Hematopoietic multipotent progenitor cell treated with erythropoietin and hydrocortisone succinate and interleukin-3 and kit ligand, for 8 days (in vitro differentiated cells): ENCODE measurements at places on chromosomes 11 and 22.

- peak; percentile 8 for DNase-seq
Measured at GRCh38 chr22:44181033-44181911, 547 bp downstream of the PARVG start.

GRCh38 chr22:19483481-19484244 lies 3.9 kb downstream of the CDC45 start:
- no peak for DNase-seq

DNA sequence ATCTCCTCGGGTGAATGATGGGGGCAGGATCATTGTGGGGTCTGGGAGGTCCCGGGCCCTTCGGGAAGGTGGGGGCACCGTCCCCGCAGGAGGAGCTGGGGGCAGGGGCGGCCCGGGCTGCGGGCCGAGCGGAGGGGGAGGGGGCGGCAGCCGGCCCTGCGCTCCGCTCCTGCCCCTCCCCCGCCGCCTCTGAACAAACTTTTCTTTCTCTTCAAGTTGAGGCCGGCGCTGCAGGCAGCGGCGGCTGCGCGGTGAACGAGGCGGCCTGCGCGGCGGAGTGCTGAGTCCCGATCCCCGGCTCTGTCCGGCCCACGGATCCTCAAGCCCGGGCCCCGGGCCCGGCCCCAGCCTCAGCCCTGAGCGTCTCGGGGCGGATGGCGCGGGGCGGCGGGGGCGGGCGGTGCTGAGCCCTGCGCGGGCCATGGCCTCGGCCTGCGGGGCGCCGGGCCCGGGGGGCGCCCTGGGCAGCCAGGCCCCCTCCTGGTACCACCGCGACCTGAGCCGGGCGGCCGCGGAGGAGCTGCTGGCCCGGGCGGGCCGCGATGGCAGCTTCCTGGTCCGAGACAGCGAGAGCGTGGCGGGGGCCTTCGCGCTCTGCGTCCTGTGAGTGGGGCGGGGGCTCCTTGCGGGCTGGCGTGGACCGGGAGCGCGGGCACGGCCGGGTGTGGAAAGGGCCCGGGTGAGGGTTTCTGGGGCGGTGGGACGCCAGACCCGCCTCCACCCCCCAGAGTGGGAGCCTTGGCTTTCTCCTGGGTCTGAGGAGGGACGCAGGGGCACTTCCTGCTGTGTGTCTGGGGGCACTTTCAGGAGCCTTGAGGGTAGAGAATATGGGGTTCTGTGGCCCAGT lies at the start of gene INPPL1:
Gene INPPL1 (plus strand): TSS at position 204 of the 847 bp plus-strand sequence. CDS start 218 bp downstream, at position 422.
- peak; percentile 24 for DNase-seq

DNA sequence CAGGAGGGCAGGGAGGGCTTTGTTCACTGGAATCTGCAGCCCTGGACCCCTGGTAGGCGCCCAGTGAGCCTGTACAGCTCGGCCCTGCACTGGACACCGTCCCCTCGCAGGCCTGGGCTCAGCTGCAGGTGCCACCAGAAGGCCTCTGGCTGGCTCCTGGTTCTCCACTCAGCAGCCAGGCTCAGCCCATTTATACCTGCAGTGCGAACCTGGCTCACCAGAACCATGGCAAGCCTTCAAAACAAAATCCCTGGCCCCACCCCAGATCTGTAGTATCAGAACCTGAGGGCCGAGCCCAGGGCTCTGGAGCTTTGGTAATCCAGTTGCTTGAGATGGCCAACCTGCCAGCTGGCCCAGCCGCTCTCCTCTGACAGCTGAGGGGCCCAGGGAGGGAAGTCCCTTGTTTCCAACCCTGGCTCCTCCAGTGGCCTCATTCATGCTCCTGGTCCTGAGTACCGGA lies 870 bp upstream of the FREY1 start:
- DNase-seq: no peak

DNA sequence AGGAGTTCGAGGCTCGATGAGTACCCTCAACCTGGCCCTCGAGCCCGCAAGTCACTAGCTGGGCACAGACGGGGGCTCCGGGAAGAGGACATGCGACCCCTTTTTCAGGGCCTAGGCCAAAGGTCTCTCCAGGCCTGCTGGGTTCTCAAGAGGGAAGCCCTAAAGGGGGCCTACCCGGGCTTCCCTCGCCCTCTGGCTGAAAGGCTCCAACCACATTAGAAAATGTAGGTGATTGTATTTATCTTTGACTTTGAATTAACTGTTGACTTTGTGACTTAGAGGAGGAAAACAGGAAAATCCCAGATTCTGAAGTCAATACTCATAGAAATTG lies 7.3 kb upstream of the PAX6 start:
- no peak for DNase-seq

DNA sequence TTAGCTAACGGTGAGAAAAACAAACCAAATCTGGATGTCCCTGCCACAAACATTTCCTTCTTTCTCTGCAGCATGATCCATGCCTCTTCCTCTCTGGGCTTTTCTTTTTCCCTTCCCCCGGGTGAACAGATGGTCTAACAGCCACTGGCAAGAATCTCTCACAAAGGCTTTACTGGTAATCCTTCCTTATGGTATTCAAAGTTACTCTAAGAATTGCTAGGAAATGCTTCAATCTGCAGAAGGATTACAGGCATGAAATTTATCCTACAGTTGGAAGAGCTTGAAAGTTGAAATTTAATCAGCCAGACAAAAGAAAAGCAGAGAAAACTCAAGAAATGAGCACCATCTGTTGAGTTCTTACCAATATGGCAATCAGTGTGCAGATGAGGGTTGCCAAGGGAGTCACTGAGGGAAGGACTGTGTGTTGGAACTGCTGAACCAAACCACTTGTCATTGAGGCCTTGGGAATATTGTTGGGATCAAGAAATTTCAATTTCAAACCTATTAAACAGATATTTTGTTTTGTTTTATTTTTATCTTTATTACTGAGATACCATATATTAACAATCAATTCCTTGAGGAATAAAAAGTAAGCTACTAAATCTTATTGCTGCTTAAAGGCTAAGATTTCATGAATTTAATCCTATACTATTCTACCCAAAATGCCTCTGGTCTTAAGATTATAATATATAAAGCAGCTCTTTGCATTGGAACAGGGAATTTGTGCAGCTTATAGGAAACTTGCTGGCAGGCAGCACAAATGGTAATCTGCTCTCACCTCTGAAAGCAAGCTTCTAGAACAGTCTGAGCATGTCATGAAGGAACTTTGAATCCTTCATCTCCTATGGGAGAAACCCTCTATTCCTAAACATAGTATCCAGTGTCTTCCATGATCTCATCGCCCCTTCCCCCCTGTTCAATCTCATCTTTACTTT lies 29.7 kb upstream of the NDUFC2 start:
- no peak for DNase-seq

- no peak for DNase-seq
Measured at GRCh38 chr22:34068001-34068400, 147.7 kb upstream of the LARGE1 start.

DNA sequence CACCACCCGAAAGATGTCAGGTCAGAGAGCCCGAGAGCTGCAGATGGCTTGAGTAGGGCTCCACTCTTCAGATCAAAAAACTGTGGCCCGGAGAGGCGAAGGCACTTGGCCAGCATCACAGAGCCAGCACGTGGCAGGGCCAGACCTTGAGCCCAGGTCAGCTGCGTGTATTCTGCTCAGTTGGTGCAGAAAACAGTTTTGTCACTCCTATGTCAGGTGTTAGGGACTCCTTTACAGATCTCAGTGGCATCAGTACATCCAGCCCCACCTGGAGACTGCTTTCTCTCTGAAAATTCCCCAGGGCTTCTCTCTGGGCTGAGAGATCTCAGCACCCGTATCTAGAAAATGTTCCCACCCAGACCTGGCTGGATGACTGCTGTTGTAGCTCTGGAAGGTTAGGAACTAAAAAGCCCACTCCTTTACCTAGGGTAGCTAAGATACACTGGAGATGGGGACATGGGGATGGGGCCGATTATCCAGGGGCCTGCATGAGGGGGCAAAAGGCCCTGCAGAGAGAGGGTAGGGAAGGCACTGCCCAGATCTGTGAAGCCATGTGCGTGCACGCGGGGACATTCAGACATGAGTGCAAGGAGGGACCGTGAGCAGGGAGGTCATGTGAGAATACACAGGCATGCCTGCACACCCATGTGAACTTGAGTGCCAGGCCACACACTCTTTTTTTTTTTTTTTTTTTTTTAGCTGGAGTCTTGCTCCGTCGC lies 3.4 kb downstream of the APOA1 start:
- no peak for DNase-seq

DNA sequence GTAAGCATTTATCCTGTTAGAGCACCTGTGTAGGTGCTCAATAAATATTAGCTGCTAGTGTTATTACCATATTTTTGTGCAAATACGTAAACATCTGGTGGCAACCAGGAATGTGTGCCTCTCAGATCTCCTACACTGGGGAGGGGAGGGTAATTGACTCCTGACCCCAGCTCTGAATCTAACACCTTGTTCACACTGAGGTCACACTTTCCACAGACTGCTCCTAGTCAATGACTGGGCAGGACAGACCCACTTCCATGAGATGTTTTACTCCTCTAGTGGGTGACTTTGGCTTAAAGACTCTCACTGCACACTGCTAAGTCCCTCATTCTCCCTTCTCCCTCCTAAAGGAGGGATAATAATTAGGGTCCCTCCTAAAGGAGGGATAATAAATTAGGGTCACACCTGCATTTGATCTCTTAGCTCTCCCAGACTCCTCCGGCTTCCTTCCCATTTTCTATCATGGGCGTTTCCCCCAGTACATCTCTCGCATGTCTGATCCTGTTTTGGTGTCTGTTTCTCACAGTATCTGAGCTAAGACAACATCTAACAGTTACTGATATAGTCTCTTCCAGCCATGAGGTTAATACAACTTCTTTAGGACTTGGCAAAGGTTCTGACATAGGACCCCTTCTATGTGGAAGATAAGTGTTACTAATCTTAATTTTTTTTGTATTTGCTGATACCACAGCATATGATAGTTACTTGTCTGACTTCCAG lies 8.0 kb downstream of the CSTPP1 start:
- no peak for DNase-seq

DNA sequence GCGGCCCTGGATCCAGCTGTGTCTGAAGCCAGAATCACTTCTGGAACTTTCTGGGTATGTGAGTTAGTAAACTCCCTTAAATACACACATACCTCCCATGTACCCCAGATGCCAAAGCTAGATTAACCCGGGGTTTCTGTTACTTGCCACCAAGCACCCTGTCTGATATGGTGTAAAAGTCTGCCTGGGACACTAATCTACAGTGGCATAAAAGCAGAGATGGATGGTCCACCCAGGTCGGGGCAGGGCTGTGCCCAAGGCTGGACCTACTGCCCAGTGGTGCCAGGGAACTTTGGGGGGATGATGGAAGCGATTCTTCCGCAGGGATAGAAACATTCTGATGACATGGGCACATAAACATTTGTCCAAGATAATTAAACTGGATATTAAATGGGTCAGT lies 12.7 kb downstream of the MRGPRF start:
- peak; percentile 31 for DNase-seq

DNA sequence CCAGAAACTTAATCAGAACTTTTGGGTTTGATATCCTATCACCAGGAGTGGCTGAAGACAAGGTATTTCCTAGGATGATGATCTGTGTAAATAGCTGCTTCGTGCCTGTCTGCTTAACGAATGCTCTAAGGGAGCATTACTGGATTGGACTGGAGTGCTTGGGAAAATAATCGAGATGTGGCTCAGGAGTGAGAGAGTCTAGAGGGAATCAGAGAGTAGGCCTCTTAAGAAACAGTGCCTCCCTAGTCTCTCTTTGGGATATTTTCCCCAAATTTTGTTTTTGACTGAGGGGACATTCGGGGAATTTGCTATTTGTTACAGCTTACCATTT lies 2.5 kb downstream of the MAML2 start:
- no peak for DNase-seq

GRCh38 chr11:5203366-5203765 lies 2.9 kb upstream of the OR51V1 start:
- no peak for DNase-seq

DNA sequence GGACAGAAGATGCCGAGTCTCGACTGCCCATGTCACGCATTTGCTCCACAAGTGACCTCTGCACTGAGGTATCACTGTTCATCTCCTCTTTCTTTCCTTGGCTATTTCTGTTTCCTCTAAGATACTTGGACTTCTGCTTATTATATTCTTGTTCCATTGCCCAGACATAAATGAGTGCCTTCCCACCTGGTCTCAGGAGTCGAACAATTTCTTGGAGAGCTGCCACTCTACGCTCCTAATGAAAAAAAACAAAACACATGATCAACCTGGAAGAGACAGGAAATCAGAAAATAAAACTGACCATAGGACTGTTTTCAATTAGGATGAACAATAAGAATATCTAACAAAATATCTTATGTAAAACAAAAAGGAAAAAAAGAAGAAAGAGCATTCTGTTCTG lies 47.4 kb upstream of the CWF19L2 start:
- no peak for DNase-seq

- DNase-seq: no peak
Measured at GRCh38 chr11:8309862-8310261, 46.2 kb upstream of the LMO1 start.

DNA sequence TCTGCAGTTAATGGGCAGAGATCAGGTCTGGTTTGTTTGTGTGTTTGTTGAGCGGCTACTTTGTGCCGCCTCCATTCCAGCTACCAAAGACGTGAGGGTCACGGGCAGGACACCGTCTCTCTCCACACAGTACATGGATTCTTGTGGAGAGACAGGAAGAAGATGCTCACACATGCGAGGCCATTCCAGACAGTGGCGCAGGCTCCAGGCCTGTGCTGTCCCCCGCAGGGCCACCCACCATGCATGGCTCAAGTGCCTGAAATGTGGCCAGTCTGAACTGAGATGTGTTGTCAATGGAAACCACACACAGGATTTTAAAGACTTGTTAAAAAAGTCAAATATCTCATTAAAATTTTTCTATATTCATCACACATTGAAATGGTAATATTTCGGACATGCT lies 848.3 kb downstream of the TBC1D22A start:
- DNase-seq: no peak

DNA sequence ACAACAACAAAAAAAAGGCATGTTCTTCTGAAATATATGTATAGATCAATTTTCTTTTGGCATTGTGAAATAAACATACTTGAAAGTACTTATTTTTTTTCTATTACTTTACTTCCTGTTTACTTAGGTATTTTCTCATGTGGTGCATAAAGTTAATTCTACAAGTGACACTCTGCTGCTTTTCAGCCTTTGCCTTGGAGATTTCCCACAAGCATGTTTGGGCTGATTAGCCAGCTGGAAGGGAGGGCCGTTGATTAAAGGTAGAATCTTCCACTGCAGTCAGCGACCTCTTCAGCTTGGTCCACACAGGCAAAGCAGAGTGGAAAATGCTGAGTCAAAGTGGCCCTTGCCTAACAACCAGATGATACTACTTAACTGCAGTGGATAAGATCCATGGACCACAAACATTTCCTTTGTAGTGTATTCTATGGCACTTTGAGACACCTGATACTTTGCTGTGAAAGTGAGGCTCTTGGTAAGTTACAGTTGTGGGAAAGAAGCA lies 176.0 kb downstream of the ARHGAP42 start:
- DNase-seq: peak; percentile 99

- no peak for DNase-seq
Measured at GRCh38 chr11:45959851-45960250, 37.4 kb downstream of the LARGE2 start.

GRCh38 chr11:4826425-4826824 lies 5.3 kb downstream of the OR51F2 start:
- DNase-seq: no peak

GRCh38 chr22:20887375-20887774 lies 28.6 kb downstream of the SNAP29 start:
- no peak for DNase-seq

GRCh38 chr11:1919391-1920127 lies at the start of gene TNNT3:
Gene TNNT3, plus strand, starts transcription at chr11:1919703. Its CDS starts 3,172 bp downstream, at chr11:1922875.
- DNase-seq: no peak

GRCh38 chr11:75326439-75326810 lies 25.0 kb downstream of the ARRB1 start:
- no peak for DNase-seq
